Endothelial cell (in vitro differentiated cells): ENCODE measurements at places on chromosomes 12 and 14. TPM values are rescaled to one million over a fixed set of nuclear protein-coding genes. Genes with fewer than 3 reads are reported as not detected.
A peak's percentile ranks its signal among the peaks of the same experiment; 100 is the strongest.

GRCh38 chr12:92968176-92968813 is 39.2 kb upstream of the EEA1 start:
- DNase-seq: no peak

GRCh38 chr12:71949646-71950045 is 11.0 kb downstream of the TPH2 start:
- no peak for DNase-seq

DNA sequence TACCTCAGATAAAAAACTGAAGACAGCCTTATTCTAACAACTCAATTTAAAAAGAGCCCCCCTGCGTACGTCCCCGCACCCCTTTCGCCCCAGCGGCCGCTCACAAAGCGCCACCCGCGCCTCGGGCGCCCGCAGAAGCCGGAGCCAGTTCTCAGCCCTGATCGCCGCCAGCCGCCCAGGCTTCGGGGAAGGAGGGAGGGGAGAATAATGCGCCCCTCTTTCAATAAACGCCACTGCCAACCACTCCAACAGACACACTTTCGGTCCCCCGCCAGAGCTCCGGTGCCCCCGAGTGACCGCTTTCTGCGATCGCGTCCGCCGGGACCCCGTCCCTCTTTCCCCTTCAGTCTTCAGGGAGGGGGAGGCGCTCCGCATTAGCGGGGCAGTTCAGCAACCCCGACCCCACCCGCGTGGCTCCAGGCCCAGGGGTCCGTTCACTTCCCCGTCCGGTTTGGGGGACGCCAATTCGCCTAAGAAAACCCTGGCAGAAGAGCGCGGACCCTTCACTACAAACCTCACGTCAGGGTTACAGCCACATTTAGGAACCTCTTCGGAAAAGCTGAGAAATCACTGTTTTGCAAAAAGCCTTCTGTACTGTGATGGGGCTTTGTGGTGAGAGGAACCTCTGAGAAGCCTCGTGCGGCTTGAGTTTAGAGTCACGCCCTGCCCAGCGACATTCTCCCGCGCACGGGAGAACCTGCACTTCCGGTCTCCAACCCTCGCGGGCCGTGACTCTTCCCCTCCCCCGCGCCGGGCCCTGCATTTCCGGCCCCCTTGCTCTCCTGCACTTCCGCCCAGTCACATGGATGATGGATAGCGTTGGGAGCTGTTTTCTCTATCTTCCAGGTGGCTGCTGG is 18.7 kb downstream of the FOXG1 start:
- peak; percentile 49 for DNase-seq

GRCh38 chr14:24067133-24068082 is 4.0 kb upstream of the CPNE6 start:
- DNase-seq: no peak

DNA sequence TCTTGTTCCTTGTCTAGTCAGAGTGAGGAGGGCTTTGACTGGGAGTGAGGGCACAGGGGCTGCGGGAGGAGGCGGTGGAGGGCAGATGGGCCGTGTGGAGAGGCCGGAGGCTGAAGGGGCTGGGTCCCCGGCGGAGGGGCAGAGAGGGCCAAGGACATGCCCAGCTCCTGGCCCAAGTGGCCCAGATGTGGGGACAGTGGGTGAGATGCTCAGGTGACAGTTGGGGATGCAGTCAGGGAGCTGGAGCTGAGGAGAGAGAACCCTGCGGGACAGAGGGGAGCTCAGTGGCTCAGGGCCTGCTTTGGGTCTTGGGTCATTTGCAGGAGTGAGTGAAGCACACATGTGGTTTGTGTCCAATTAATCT is 26.5 kb upstream of the PLD4 start:
- DNase-seq: no peak

GRCh38 chr12:48602192-48602989 is 32.5 kb upstream of the LALBA start:
- no peak for DNase-seq

RERGL gene
- total RNA-seq: not detected

GDF3 gene
- total RNA-seq: 77.7 TPM

REP15 gene
- 4.0 TPM for total RNA-seq

ZNF891 gene
- 2.0 TPM for total RNA-seq
